ENCODE measurements at places on chromosomes 3 and 15.

- DNase-seq, result no peak
Observed at GRCh38 chr3:98574132-98574531, 19.3 kb downstream of the CPOX start.

DNA sequence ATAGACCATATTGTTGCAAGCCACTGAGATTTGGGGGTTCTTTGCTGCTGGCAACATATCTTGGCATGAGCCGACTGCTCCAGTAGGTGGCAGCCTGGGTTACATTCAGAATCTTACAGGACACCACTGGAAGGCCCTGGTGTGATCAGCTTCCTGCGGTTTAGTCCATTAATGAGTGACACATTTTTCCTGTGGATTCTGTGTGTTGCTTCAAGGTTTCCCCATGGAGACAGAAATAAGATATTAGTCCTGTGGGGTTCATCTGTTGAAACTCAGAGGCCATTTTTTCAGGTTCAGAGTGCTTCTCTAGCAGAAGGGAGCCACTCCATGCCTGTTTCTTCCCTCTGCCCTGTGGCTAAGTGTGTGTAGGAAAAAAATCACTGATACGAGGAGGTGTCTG is 116.2 kb downstream of the MFSD1 start:
- no peak for DNase-seq

DNA sequence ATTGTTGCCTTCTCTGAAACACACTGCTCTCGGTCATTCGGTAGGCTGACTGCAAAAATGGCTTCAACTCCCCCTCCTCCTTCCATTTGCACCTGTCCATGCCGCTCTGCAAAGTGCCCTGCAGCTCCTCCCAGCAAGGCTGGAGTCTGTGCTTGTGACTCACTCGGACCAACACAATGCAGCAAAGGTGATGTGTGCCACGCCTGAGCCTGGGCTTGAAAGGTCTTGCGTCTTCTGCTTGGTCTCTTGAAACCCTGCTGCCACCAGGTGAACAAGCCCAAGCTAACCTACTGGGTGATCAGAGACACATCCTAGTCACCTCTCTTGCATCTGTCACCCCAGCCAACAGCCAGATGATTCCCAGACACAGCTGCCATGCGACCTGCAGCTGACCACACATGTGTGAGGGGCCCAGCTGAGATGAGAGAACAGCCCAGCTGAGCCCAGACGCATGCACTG is 71.1 kb downstream of the MGLL start:
- DNase-seq, result no peak

DNA sequence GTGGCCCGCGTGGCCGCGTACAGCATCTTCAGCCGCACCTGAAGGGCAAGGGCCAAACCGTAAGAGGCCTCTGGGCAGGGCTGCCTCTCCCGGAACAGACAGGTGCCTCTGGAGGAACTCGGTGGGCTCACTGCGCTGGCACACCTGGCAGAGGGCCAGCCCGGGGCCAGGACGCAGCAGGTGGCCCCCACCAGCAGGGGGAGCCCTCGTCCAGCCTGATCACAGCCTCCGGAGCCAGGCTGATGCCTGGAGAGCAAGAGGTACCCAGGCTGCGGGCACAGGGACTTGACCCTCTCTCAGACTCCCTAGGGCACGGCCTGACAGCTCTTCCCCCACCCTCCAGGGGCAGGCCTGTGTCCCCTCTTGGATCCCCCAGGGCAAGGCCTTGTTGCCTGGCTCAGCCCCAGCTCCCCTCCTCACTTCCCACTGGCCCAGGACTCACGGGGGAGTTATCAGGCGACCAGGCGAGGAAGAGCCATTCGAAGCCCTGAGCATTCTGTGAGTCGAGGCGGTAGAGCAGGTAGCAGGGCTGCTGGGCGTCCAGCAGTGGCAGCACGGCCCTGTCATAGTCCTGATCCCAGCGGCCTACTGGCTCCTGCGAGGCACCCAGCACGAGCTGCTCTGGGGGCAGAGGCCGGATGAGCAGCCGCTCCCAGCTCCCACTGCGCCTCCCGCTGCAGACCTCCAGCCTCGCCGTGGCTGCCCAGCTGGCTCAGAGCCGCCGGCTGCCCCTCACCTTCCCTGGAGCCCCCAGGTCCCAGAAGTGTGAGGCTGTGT is 6.2 kb upstream of the TLR9 start:
- peak; percentile 86 for DNase-seq

- no peak for DNase-seq
Observed at GRCh38 chr3:156602424-156602823, 47.5 kb upstream of the SSR3 start.

GRCh38 chr3:24678021-24678420 is 183.4 kb upstream of the THRB start:
- DNase-seq, result no peak

DNA sequence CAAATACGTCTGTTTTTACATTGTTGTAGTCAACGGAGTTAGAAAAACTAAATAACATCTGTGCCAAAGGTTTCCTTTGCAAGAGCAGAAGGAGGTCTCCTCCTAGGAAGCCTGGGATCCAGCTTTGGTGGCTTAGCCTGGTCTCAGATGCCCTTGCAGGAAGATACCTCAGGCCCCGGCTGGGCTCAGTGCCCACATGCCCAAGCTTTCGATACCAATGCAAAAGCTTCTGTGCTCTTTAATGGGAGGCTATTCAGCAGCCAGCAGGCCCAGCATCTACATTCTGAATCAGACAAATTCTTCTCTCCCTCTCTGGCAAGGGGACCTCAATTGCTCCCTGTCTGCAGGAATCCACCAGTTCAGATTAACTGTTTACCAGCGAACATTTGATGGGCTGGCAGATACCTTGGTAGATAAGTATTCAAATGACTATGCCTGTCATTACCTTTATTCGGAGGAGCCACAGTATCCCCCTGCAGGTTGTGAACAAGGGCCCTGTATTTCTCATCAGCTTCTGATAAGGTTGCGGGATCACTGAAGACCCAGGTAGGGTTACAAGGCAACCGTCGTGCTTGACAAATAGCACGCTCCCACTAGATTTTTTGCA is 180.1 kb upstream of the KBTBD8 start:
- no peak for DNase-seq

DNA sequence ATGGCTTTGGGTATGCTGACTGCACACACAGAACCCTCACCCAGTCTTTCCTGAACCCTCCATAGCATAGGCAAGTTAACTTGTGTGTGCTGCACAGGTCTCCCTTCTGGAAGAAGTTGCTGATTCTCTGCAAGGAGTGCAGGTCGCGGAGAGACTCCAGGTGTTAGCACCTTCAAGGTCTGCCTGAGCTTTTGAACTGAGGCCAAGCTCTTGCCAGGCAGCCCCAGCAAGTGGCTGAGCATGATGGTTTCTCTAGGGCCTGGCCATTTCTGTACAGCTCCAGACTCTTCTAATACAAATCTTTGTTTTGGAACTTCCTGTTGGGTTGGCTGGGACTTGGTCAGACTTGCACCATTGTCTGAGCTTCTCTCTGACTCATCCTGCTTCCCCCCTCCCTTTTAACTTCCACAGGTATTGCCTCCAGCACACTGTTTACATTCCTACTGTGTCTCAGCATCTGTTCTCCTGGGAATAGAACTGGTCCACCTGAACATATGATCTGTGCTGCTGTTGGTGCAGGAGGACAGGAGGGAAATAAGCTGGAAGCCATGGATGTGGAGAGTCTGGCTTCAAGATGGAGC is 53.3 kb downstream of the KY start:
- DNase-seq, result no peak

- DNase-seq, result no peak
Observed at GRCh38 chr3:47612178-47612577, 33.5 kb upstream of the CSPG5 start.

GRCh38 chr3:156246961-156247725 is 126.8 kb downstream of the KCNAB1 start:
- no peak for DNase-seq

GRCh38 chr3:121665488-121665887 is 4.8 kb upstream of the HCLS1 start:
- DNase-seq, result no peak

- DNase-seq, result no peak
Observed at GRCh38 chr3:75781079-75781745, 4.1 kb downstream of the ZNF717 start.

GRCh38 chr3:4350789-4351163 is 47.6 kb downstream of the SETMAR start:
- peak; percentile 16 for DNase-seq

GRCh38 chr15:42385206-42385979 is 26.1 kb downstream of the CAPN3 start:
- DNase-seq, result no peak

GRCh38 chr3:1971780-1972179 is 126.9 kb upstream of the CNTN4 start:
- no peak for DNase-seq

DNA sequence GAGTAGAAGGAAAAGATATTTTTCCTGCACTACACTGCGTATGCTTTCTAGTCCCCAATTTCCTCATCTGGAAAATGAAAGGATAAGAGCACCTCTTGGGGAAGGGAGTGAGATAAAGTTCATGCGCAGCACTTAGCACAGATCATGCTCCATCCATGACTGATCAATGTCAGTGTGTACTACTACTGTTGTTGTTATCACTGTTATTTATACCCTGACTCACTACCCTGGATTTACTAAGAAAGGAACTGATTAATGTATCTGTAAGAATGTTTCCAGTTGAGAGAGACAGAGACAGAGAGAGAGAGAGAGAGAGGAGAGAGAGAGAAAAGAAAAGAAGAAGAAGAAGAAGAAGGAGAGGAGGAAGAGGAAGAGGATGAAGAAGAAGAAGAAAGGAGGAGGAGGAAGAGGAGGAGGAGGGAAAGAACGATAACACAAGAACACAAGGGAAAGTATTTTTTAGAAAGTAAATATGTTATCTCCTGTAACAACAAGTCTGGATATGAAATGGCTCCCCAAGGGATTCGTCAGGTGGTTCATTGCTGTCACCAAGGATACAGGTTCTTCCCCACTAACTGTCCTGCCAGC is 212.2 kb upstream of the PROK2 start:
- no peak for DNase-seq

DNA sequence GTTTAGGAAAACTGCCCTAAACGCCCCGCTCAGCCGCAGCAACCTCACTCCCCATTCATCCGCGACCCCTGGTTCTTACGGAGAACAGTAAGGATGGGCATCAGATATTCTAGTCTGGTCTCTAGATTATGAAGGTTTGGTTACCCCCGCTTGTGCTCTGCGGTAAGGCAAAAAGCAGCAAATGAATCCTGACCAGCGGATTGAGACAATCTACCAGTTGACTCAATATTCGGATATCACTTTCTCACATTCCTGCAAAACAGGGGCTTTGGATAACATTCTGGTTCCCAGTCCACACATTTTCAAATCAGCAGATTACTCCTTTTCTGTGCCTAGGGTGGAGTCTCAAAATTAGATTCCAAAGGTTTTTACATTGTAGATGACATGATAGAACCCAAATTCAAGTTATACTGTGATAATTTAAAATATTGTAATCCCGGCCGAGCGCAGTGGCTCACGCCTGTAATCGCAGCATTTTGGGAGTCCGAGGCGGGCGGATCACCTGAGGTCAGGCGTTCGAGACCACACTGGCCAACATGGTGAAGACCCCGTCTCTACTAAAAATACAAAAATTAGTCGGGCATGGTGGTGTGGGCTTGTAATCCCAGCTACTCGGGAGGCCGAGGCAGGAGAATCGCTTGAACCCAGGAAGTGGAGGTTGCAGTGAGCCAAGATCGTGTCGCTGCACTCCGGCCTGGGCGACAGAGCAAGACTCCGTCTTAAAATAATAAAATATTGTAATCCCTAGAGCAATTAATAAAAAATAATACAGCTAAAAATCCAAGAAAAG is 1.1 kb upstream of the CYFIP1 start:
- DNase-seq, result no peak

DNA sequence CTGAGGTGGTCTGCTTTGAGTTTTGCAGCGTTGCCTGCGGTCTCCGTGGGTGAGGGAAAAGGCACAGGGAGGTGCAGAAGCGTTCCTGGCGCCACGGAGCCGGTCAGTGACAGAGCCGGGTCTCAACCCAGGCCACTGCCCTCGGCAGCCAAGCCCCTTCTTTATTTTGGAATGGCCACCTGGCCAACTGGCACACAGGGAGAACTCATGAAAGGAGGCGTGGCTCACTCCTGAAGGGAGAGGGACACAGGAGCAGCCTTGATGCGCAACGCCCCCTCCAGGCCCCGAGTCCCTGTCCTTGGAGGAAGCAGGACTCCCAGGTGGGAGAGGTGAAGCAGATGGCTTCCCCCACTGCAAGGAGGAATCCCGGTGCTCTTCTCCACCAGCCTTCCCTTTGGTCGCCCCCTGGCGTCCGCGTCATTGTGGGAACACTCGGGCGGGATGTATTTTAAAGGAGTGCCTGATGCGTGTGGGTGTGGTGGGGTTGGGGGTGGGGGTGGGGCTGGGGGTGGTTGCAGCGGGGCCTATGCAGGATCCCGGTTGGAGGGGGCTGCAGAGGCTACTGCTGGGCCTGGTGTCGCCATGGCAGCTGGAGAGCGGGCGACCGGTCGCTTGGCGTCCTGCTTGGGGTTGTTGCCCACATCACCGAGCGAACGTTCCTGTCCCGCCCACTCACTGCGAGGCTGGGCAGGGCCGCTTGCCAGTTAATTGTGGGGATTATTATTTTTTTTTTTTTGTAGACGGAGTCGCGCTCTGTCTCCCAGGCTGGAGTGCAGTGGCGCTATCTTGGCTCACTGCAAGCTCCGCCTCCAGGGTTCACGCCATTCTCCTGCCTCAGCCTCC is 32.6 kb downstream of the APBA2 start:
- no peak for DNase-seq

- DNase-seq, result no peak
Observed at GRCh38 chr3:110568246-110568645, 503.4 kb upstream of the NECTIN3 start.

GRCh38 chr15:68621535-68621934 is 42.7 kb downstream of the CORO2B start:
- DNase-seq, result no peak
